ENCODE measurements at places on chromosomes 5 and 9.

- no peak for DNase-seq
Measured at GRCh38 chr5:83528439-83528769, 56.9 kb downstream of the VCAN start.

DNA sequence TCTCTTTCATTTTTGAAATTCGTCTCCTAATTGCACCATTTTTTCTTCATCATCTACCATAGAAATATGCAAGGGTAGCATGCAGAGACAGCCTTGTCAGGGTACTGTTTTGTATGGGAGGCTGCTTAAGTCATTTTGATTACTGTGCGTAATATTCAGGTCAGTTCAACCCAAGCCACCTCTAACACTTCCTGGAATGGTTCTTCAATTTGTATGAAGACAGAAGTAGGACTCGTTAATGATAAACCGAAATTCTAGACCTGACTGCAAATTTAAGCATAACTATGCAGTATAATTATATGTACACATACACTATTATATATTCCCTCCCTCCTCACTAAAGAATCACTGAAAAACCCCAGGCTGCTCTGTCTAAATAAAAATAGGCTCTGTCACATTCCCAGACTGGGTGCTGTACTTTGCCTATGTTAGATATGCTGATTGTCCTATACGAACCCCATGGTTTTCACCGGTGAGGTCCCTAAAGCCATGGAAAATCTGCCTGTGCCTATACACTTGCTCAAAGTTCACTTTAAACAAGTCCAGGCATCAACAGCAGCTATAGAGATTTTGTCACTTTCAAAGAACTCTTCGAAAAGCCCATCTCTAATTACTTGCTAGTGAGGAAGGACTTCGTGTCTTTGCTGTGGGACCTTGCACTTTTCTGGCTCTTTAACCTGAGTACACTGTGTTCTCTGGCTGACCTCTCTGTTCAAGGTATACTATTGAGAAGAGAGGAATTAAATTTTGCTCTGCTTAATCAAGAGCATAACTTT, 352.1 kb upstream of the CD180 start:
- DNase-seq = no peak

- DNase-seq = no peak
Measured at GRCh38 chr9:83933790-83934189, 12.6 kb upstream of the KIF27 start.

DNA sequence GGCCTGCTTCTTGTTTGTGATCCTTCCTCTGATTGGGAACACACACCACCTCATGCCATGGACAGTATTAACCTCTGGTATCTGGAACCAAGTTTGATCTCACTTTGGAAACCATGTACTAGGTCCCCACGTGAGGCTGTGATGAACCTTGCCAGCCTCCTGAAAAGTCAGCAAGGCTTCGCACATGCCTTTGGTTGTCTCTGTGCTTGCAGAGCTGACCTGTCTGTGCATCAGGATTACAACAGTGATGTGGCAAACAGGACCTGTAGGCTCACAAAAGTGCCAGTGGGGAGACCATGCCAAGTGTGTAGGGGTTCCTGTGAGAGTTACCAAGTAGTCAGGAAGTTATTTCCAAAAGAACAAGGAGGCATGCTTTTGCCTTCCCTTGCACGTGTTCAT, 1.4 kb downstream of the ACO1 start:
- no peak for DNase-seq

DNA sequence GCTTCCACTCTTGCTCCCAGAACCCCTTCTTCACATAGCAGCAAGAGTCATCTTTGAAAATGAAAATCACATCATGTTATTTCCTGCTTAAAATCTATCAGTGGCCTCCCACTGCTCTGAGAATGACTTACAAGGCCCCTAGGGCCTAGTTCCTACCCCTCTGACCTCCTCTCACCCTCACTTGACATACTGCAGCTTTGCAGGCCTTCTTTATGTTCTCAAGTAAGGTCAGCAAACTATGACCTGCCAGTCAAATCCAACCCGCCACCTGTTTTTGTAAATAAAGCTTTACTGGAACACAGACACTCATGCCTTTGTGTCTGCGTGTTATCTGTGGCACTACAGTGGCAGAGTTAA, 185.7 kb downstream of the NR3C1 start:
- DNase-seq = no peak

DNA sequence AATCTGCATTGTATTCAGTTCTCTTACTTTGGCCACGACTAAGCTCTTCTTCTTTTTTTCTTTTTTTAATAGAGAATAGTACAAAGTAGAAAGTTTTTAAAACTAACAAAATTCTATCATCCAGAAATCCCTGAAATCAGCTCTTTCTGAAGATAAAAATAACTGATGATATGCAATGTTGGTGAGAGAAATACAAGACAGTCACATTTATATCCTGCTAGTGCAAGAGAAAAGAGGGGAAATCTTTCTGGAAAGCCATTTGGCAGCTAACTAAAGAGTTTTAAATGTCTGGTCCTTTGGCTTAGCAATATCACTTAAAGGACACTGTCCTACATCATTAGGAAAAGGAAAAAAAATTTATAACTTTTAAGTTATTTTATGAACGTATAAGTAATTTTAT, 27.0 kb upstream of the FREM1 start:
- no peak for DNase-seq

GRCh38 chr9:133758228-133758627, 20.1 kb upstream of the SARDH start:
- no peak for DNase-seq

DNA sequence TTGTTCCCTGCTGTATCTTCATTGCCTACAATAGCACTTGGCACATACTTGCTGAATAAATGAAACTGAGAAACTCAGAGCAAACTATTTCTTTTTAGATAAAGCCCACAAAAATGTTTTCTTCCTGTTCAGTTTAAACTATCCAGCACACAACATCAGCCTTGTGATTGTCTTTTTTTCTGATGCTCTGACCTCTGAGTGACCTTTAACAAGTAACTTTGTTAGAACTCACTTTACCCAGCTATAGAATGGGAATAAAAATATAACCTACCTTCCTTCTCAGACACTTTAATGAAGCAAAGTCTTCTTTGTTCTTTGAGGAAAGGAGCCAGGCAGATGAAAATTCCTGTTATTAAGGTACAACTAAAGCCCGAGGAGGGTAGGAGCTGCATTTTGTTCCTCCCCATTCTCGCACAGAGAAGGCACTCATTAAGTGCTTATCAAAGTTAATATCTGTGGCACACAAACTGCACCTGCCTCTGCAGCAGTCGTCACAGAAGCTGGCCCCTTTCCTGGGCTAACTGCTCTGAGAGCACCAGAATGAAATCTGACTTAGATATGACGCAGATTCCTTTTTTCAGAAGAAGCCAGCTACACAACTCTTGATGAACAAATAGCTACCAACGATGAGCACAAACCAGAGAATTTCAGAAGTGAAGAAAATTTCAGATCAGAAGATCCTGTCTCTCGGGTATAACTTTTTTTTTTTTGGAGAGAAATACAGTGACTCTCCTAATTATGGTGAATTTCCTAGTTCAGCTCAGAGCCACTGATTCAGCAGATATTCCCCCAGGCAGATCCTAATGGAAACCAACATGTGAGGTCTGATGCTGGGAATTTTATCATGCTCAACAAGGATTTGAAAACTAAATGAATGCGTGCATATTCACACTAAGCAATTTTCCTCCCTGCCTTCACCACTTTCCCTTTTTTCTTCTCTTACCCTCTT, 31.0 kb upstream of the NR3C1 start:
- DNase-seq = no peak

DNA sequence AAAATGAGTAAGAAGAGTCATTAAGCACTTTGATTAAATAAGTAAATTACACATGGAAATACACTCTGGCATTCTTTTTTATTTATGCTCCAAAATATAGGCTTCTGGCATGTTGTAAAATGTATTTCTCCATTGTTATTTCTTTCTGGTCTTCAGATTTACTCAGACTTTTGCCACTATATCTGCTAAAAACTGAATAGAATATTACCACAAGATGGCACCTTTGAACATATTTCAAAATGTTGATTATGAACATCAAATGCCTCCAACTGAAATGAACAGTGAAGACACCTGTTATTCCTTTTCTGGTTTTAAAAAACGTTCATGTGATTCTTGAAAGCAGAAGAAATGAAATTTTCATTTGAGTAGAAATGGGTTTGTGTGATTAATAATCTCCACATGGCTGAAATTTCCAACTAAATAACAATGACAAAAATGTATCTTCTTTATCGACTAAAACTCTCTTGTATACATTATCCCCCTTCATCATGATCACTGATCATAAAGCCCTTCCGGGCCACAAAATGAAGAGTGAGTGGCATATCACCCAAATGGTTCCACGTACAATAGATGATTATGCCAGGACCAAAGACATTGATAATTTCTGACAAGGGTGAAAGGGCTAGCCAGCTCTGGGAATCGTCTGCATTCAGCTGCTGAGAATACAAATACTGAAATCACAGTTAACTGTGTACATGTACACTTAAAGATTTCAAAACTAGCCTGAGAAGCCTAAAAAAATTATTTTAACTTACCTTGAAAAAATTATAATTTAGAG, 23.8 kb downstream of the TYRP1 start:
- DNase-seq = no peak

DNA sequence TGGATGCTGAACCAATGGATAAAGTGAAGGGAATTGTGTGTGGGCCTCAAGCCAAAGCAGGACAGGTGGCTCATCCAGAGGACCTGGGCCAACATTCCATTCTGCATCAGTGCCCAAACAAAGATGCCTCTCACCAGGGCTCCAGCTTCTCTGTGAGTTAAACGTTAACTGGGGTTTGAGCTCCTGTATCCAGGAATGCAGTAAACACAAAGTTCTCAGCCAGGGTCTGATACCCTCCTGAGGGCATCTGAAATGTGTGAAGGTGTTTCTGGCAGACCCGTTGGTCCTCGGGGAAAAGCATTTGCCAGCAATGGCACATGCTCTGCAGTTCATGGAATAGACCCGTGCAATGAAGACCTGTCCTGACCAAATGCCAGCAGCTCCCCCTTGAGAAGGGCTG, 33.9 kb upstream of the AOPEP start:
- no peak for DNase-seq

GRCh38 chr5:141685591-141685990, 3.6 kb upstream of the ARAP3 start:
- no peak for DNase-seq

DNA sequence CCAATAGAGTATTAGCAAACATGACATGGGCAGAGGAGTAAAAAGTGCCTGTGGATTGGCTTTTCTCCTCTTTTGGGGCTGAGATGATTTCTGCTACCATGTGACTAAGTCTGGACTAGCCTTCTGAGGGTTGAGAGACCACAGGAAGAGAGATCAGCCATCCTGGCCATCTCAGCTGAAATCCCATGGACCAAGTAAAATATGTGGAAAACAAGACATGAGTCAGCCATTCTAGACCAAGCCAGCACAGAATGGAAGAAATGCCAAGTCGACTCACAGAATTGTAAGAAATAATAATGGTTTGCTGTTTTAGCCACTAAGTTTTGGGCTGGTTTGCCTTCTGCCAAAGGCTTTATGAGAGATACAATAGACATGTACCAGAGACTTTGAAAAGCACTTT, 377.8 kb downstream of the CHSY3 start:
- DNase-seq = no peak

DNA sequence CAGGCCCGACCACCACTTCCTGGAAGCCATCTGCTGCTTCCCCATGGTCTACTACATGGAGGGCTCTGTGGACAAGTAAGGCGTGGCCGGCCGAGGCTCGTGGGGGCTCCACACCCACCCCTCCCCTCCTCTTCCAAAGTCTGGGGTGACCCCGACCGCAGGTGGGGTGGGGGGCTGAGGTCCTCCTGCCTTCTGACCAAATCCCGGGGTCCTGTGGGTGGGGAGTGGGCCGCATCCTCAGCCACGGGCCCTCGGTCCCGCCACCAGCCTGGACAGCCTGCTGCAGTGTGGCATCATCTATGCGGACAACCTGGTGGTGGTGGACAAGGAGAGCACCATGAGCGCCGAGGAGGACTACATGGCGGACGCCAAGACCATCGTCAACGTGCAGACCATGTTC, 76.4 kb downstream of the KCNT1 start:
- no peak for DNase-seq

DNA sequence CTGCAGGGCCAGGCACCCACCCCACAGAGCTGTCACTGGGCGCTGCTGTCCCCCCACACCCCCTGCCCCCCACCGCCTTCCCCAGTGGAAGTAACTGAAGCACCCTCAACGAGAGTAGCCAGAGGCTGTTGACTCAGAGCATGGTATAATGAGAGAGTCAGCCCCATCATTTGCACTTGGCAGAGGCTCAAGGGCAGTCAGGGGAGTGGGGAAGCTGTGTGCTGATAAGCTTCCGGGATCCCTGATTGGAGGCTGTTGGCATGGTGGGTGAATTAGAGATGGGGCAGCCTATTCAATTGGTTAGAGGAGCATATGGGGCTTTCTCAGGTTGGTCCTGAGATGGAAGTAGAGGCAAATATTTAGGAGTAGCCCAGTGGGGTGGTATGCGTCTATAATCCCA, 77.1 kb upstream of the GOLM1 start:
- no peak for DNase-seq

- no peak for DNase-seq
Measured at GRCh38 chr5:139418793-139419192, 14.9 kb upstream of the SPATA24 start.

GRCh38 chr9:87097238-87097637, 149.9 kb upstream of the GAS1 start:
- DNase-seq = no peak

DNA sequence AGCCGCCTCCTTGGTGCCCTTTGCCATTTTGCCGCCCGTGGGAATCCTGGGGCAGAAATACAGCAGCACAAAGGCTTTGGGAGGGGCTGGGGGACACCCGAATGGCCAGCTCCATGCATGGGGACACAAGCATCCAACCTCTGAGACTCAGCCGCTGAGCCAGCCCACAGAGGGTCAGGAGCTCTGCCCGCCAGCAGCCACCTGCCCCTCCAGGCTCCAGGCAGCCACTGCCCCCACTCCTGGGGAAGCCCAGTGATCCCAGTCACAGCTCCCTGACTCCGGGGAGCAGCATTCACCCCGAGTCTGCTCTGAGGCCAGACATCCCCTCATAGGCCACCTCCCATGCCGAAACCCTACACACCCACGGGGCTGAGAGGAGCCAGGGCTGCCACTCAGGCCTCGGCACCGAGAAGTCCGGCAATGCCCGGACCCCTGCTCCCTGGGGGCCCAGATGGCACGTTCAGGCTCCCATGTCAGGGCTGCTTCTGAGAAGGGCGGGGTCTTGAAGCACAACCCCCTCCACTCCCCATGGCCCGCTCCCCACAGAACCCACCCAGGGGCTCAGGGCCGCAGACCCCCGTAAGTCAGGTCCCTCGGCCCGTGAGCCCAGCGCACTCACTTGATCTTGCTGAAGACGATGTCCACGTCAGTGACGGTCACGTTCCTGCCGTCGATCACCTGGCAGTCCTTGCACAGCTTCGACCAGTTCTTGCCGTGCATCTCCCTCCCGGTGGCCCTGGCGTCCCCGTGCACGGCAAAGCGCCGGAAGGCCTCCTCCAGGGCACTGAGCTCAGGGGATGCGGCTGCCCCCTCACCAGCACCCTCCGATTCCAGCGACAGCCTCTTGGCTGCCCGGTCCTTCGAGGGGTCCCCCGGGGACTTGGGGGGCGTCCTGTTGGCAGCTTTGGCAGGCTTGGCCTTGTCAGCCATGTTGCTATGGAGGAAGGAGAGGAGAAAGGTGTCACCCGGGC, 15.7 kb downstream of the TPPP start:
- no peak for DNase-seq

GRCh38 chr5:130400091-130400490, 495.8 kb downstream of the CHSY3 start:
- no peak for DNase-seq

GRCh38 chr5:37208883-37209797, 40.0 kb downstream of the CPLANE1 start:
- DNase-seq = no peak

- no peak for DNase-seq
Measured at GRCh38 chr5:150035139-150035895, 34.8 kb downstream of the HMGXB3 start.

Measured in stimulated activated CD8-positive, alpha-beta memory T cell treated with anti-CD3 and anti-CD28 coated beads, Interleukin-7, amount 100 ng/mL, for 1 hour (primary cell).